HCT116 (cell line): ENCODE measurements at places on chromosomes 12 and 14. TPM values are rescaled to one million over a fixed set of nuclear protein-coding genes. Genes with fewer than 3 reads are reported as not detected.

DNA sequence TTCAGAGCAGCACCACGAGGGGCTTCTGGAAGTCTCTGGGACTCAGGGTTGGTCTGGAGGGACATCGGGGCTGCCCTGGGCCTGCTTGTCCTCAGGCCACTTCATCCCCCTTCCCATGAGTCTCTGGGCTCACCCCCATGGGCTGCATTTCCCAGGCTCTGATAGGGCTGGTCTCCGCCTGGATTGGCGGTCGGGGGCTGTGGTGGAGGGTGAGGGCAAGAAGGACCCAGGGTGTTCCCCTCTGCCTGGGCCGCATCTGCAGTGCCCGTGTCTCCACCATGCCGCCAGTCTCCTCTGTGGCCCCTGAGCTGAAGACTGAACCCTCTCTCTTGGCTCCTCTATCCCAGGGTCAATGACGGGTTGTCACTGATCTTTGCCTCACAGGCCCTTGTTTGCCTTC is 242.1 kb downstream of the ADGRD1 start:
- H3K4me3 ChIP-seq: no peak overlapping the region
- H3K27me3 ChIP-seq: peaks cover 3% of the 10 kb centered on the region; the same call in 1 of the 2 replicates
- no peaks in the 10 kb centered on the region for H3K36me3 ChIP-seq
- no peak for DNase-seq
- no peaks in the 10 kb centered on the region for H3K4me1 ChIP-seq
- no peak overlapping the region for H3K27ac ChIP-seq

DNA sequence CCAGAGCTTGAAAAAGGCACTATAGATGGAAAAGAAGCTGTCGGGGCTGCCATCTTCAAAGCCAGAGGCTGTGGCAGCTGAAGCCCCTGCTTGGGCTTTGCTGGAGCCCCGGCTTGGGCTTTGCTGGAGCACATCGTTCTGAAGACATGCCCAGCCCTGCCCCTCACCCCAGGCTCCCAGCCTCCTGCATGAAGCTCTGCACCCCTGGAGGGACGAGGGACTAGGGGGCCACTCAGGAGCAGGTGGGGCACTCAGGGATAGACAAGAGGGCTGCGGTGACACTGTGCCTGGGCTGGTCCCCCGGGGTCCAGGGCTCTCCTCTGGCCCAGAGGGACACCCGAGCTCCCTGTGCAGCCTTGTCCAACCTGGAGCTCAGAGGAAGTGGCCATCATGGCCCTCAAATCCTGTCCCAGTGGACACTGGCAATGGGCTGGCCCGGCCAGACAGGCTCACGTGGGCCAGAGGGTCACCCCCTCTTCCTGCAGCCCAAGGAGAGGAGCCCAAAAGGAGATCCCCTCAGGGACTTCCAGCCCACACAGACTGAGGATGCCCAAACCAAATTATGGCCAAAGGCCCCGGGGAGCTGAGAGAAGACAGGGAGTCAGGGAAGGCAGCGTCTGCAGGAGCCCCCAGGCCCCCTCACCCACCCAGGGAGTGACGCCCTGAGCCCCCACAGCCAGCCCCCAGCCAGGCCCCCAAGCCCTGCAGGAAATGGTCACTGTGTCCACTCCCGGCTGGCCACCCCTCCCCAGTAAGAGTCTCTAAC is 23.1 kb upstream of the C14orf180 start:
- H3K27me3 ChIP-seq: peaks cover 6% of the 10 kb centered on the region; the same call in 1 of the 2 replicates
- DNase-seq: no peak
- no peak overlapping the region for H3K27ac ChIP-seq
- H3K4me1 ChIP-seq: no peaks in the 10 kb centered on the region

- H3K4me1 ChIP-seq: no peaks in the 10 kb centered on the region
- H3K36me3 ChIP-seq: no peaks in the 10 kb centered on the region
- no peak overlapping the region for H3K27ac ChIP-seq
- no peaks in the 10 kb centered on the region for H3K27me3 ChIP-seq
- peak; percentile 3 for DNase-seq
- H3K4me3 ChIP-seq: no peak overlapping the region
These were observed 20.9 kb downstream of the SLCO1C1 start for GRCh38 chr12:20716037-20716436.

DNA sequence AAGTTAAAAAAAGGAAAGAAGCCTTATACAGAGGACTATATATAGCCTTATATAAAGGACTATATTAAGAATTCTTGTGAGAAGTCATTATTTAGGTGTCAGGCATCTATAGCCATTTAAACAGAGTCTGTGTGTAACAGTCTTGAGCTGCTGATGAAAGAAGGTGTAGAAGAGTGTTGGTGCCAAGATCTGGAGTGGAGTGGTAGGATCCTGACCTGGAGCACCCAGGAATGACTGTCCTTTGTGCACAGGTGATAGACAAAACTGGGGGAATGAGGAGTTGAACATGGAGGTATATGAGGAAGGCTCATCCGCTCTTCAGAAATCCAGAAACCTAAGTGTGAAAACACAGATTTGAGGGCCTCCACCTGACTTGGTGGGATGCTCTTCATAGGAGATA is 747.3 kb downstream of the NRXN3 start:
- DNase-seq: no peak
- H3K27me3 ChIP-seq: no peaks in the 10 kb centered on the region
- no peak overlapping the region for H3K27ac ChIP-seq

DNA sequence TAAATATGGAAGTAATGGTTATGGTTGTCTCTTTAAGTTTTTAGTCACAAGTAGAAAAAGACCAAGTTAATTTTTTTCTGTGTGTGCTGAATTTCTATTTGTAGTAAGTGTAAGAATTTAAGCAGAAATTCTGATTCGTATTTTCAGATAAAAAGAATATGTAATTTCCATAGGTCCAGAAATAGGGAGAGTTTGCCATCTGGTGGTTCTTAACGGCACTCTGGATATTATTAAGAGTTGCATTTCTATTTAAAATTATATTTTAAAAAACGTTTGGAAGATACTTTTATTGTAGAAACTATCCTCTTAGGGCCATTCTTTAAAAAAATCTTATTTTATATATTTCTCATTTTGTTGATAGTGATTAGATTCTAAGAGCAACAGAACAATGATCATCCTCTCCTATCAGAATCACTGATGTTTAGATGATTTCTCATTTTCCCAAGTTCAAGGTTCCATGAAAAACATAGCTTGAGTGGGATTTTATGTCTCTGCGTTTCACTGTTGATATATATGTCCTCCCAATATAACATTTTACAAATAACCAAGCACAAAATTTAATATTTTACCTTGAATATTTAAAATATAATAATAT is 88.3 kb downstream of the LRRK2 start:
- H3K27ac ChIP-seq: no peak overlapping the region
- H3K36me3 ChIP-seq: no peaks in the 10 kb centered on the region
- H3K27me3 ChIP-seq: no peaks in the 10 kb centered on the region
- no peak for DNase-seq

- DNase-seq: no peak
- H3K4me1 ChIP-seq: peaks cover 38% of the 10 kb centered on the region
- no peak overlapping the region for H3K4me3 ChIP-seq
- H3K27ac ChIP-seq: no peak overlapping the region
- no peaks in the 10 kb centered on the region for H3K27me3 ChIP-seq
- no peaks in the 10 kb centered on the region for H3K36me3 ChIP-seq
These were observed 57.5 kb upstream of the PTGR2 start for GRCh38 chr14:73794146-73794545.

- H3K4me3 ChIP-seq: no peak overlapping the region
- H3K36me3 ChIP-seq: no peaks in the 10 kb centered on the region
- no peak for DNase-seq
- no peak overlapping the region for H3K27ac ChIP-seq
These were observed 413.8 kb upstream of the TMTC1 start for GRCh38 chr12:30197392-30198057.

GRCh38 chr12:19515179-19515578 is 75.9 kb downstream of the AEBP2 start:
- H3K27me3 ChIP-seq: no peaks in the 10 kb centered on the region
- H3K36me3 ChIP-seq: peaks cover 2% of the 10 kb centered on the region; the same call in 1 of the 2 replicates
- H3K4me3 ChIP-seq: no peak overlapping the region
- peaks cover 20% of the 10 kb centered on the region for H3K4me1 ChIP-seq

GRCh38 chr14:105135700-105136395 is 32.7 kb downstream of the JAG2 start:
- no peak overlapping the region for H3K4me3 ChIP-seq
- no peaks in the 10 kb centered on the region for H3K36me3 ChIP-seq
- no peaks in the 10 kb centered on the region for H3K4me1 ChIP-seq
- H3K27me3 ChIP-seq: no peaks in the 10 kb centered on the region
- H3K27ac ChIP-seq: no peak overlapping the region
- DNase-seq: no peak

- H3K27ac ChIP-seq: no peak overlapping the region
- H3K4me3 ChIP-seq: no peak overlapping the region
- no peaks in the 10 kb centered on the region for H3K36me3 ChIP-seq
- no peaks in the 10 kb centered on the region for H3K4me1 ChIP-seq
- peaks cover 42% of the 10 kb centered on the region for H3K27me3 ChIP-seq
These were observed 58.7 kb downstream of the DRAM1 start for GRCh38 chr12:101935890-101936746.

The TAS2R50 gene
- total RNA-seq: 0.54 TPM

DNA sequence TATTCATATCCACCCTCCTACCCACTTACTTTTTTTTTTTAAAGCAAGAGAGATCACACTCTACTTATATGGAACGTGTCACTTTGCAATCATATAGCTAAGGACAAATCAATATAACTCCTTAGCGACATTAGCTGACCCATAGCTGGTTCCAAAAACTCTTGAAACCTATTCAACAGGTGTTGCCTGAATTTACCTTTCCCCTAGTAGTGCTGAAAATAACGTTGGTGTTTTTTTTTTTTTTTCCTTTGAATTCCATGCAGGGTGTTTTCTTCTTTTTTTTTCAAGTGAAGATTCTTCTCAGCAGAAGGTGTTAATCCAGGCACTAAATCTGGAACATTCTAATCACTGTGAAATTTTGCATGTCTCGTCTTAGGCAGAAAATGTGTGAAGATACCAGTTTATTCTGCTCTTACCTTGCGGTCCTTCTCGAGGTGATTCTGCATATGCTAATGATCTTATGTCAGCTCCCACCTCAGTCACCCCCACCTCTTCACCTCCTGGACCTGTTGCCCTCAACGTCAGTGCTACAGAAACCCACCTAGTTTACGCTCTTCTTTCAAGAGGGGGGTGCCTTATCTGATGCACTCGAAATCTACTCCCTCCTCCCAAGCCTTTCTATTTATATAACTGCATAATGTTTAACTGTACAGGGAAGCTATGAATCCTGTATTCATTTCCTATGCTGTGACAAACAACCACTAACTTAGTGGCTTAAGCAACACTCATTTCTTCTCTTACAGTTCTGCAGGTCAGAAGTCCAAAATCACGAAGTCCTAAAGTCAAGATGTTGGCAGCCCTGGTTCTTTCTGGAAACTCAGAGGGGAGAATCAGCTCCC is 7.1 kb upstream of the VPS37B start:
- H3K27me3 ChIP-seq: no peaks in the 10 kb centered on the region
- H3K4me1 ChIP-seq: peaks cover 12% of the 10 kb centered on the region
- H3K36me3 ChIP-seq: no peaks in the 10 kb centered on the region
- H3K4me3 ChIP-seq: no peak overlapping the region
